ENCODE measurements at places on chromosomes 6 and 20.

- DNase-seq, result no peak
Observed at GRCh38 chr6:132927713-132928112, 113.3 kb downstream of the RPS12 start.

GRCh38 chr6:108186226-108186625 lies 20.4 kb downstream of the NR2E1 start:
- no peak for DNase-seq

- no peak for DNase-seq
Observed at GRCh38 chr6:73377225-73377624, 7.5 kb upstream of the OOEP start.

DNA sequence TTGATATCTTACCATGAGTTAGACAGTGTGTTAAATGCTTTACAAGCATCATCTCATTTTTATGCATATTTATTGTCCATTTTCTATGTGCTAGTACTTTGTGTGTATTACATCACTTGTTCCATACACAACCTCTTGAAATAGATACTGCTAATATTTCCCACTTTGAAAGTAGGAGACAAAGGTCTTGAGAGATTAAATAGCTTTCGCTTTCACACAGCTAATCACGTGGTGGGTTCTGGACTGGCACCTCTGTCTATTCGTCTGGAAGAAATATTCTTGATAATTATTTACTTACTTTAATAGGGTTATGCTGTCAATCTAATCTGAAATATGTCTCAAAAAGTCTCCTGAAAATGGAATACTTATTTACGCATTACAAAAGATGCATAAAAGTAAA lies 30.2 kb downstream of the EPHA7 start:
- no peak for DNase-seq

DNA sequence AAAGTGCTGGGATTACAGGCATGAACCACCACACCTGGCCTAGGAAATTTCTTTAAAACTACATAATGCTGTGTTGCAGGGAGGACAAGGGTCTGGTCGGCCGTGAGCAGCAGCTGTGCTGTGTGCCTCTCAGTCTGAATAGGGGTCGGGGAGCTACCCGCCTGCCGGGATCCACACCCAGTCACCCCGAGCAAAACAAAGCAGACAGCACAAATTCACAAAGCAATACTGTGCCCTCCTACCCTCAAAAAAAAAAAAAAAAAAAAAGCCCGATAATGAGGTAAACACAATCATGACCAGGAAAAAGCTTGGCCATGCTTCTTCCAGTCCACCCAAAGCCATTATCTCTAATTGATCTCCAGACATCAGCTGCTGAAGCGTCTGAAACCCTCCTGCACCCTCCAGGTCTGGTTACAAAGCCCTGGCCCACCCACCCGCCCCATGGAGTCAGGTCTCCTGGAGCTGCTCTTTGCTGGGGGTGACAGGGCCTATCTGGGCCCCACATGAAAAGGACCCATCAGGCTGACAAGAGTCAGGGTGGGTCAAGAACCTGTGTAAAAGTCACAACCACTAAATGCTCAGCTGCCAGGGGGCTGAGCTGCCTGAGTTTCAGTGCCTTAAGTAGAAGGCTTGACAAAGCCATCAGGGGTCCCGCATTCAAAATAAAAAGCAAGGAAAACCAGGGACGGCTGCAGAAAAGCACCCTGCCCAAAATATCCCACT lies 88.2 kb downstream of the NOL4L start:
- no peak for DNase-seq

GRCh38 chr6:6781873-6782227 lies 193.3 kb downstream of the LY86 start:
- DNase-seq, result no peak

- DNase-seq, result no peak
Observed at GRCh38 chr6:155399062-155399744, 56.4 kb downstream of the NOX3 start.

- no peak for DNase-seq
Observed at GRCh38 chr6:46378882-46379416, 112.3 kb downstream of the RCAN2 start.

DNA sequence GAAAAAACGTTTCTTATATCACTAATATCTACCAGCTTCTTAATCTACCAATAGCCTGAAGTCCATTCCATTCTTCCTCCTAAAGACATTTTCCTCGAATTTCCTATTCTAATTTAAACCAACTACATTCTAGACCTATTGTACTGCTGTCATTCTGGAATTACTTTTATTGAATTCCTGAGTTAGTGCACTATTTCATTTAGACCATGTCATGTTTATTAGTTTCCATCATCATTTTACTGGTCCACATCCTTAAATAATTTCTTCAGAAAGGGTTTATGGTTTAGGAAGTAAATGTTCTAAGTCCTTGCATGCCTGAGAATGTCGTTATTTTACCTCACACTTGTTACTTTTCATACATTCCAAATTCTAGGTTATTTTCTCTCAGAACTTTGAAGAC lies 13.2 kb downstream of the LCA5 start:
- DNase-seq, result no peak

GRCh38 chr20:33947709-33948295 lies 45.9 kb upstream of the RALY start:
- no peak for DNase-seq

- no peak for DNase-seq
Observed at GRCh38 chr6:136160250-136160649, 89.9 kb downstream of the MTFR2 start.

- DNase-seq, result no peak
Observed at GRCh38 chr6:170094686-170095272, 196.1 kb downstream of the DLL1 start.

- no peak for DNase-seq
Observed at GRCh38 chr6:15431762-15432483, 186.1 kb downstream of the JARID2 start.

GRCh38 chr20:58629215-58629580 lies 21.9 kb upstream of the STX16 start:
- no peak for DNase-seq

GRCh38 chr6:167122827-167123657 lies at the start of gene CCR6:
TSS of gene CCR6 (plus strand) at chr6:167123096. CDS start at chr6:167136135, 13,039 bp downstream.
- no peak for DNase-seq

- no peak for DNase-seq
Observed at GRCh38 chr6:33492093-33492492, 37.7 kb downstream of the ZBTB9 start.

DNA sequence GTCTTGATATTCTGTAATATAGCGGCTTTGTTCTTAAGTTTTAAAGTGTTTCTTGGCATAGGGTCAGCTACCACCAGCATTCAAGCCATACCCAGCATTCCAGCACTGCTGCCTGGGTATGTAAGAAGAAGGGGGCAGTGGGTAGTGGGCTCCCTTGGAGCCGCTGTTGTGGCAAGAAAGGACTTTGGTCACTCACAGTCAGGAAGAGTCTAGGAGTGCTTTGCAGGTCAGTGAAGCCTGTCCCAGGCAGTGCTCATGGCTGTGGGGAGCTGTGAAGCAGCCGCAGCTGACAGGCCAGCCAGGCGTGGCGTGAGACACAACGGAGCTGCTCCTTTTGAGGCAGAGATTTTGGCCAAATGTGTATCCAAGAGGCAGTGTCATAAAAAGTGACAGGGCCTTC lies 512.0 kb downstream of the CDKAL1 start:
- no peak for DNase-seq

GRCh38 chr6:142907544-142907943 lies 37.4 kb downstream of the HIVEP2 start:
- no peak for DNase-seq

DNA sequence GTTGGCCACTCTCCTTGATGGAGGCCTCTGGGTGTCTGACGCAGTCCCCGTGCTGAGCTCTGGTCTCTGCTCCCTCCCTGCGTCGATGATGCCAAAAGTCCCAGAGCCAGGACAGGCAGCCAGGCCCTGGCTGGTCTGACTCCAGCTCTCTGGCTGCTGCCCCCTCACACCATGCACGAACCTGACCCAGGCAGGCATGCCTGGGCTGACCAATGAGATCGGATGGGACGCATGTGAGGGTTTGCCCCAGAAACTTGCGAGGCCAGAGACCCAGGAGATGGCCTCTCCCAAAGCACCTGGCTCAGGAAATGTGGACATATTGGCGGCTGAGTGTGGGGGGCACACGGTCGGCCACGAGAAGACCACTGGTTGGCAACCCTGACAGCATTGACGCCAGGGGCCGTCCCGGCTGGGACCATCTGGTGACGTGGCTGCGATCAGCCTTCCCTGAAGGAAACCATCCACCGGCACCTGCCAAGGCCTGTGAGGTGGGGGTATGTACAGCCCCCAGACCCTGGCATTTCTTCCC lies 51.2 kb upstream of the FRMD1 start:
- DNase-seq, result no peak

- no peak for DNase-seq
Observed at GRCh38 chr6:7271205-7271534, 41.8 kb downstream of the SSR1 start.

- DNase-seq, result no peak
Observed at GRCh38 chr20:45595235-45595634, 16.2 kb upstream of the WFDC8 start.

DNA sequence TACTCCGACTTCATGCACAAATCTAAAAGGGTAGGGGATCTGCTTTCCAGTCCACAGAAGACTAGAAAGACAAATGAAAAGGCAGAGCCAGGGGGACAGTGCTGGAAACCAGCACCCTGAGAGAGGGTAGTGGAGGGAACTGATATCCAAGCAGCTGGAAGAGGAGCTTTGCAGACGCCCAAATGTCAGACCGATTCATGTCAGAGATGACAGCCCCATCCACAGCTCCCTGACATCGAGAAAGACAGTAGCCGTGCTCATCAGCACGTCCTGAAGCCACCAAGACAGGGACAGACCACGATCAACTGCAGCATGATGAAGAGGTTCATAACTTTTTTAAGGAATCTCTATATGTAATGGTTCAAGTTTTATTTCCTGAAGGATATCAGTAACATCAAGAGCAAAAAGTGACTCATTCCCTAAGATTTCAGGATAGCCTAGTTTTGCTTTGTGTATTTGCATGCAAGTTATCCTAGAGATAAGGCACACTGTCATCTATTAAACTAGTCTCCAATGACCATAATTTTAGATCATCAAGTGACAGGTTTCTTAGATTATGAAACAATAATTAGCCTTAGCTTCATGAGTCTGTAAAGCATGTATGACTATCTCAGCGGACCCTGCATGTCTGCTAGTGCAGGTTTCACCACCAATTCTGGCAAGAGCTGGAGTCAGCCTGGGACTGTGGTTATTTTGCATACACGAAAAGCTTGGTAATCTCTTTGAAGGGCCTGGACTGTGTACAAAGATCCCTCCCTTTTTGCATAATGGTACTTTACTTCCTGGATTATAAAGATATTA lies 43.0 kb downstream of the PRDM1 start:
- DNase-seq, result no peak

DNA sequence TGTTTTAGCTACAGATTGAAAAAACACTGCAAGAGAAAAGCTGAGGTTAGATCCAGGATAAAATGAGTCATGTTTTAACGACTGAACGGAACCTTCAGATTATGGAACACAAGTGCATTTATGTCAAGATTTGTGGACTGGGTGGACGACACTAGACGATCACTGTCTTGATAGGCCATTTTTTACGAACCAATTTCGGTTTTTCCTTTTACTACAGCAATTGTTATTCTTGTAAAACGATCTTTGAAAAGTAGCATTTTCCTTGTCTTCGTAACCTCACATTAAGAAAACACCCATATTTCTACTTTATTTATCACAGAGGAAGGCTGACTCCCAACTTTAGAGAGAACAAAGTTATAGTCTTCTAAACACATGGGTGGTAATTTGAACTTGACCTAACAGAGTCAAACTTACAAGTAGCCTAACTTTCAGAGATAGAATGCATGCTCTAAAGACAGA lies 294.2 kb upstream of the TCF21 start:
- no peak for DNase-seq

DNA sequence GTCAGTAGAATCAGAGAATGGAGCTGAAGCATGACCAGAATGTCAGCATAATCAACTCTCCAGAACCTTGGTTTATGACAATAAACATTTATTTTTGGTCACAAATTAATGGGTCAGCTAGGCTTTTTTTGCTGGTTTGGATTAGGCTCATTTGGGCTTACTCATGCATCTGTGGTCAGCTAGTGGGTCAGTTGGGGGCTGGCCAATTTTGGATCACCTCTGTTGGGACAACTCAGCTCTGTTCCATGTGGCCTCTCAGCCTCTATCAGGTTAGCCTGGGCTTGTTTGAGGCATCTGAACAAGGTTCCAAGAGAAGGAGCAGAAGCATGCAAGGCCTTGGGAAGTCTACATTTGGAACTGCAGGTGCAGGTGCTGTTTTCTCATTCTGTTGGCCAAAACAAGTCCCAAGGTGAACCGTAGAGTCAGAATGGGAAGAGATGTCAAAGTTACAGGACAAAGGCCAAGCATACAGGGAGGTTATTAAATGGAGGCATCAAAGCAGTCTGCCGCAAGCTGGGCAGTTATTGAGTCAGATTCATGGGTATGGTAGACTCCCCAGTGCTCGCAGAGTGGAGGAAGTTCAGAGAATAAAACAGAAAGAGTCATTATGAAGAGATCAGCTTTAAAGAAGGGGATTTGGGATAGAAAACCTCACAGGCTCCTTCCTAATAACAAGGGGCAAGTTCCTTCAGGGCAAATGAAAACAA lies 173.0 kb downstream of the PLCB4 start:
- DNase-seq, result no peak

DNA sequence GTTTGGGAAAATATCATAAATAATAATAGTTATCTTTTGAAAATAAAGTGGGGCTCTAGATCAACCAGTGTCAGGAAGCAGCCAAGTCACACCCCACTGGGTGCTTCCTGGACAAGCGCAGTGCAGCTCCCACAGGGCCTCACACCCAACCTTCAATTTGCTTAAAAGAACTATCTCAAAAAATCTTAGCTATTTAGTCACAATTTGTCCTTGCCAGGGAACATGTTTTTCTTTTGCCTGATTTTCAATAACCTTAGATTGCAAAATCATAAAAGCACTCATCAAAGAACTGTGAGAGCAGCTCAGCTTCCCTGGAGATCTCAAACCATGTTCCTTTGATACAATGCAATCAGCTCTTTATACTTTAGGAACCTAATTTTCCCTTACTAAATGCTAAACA lies 1.6 kb upstream of the NCOA7 start:
- no peak for DNase-seq

- DNase-seq, result no peak
Observed at GRCh38 chr6:87154641-87154992, 748 bp upstream of the ZNF292 start.

DNA sequence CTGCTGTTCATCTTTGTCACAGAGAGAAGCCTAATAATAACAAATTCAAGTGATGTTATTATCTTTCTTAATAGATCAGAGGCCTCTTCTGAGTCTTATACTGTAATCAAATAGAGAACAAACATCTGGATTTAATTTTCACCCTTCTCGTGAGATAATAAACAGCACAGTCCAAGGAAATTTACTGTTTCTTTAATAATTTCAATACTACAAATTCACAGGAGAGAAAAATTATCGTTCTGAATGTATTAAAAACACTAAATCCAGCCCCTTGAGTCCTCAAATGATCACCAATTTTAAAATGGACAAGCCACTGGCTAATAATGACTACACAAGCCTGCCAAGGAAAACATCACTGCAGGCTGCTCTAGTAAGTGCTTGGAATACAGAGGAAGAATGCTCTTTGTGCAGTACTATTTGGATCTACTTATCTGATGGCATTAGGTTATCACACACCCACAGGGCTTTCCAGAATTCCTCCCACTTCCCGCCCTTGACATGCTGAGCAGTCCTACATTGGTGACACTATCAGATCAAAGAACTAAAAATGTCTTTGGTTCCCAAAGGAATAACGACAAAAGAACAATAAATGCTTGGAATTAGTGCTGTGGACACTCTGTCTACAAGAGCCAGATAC lies 38.1 kb downstream of the SYNE1 start:
- no peak for DNase-seq

GRCh38 chr6:169844946-169845345 lies 93.5 kb downstream of the ERMARD start:
- DNase-seq, result no peak

GRCh38 chr20:11894062-11894461 lies 23.6 kb upstream of the BTBD3 start:
- DNase-seq, result no peak

Measured in substantia nigra (tissue), 51 donors.